ENCODE measurements at places on chromosomes 4 and X.

- DNase-seq, result no peak
Observed at GRCh38 chr4:142547974-142548373, 298.1 kb downstream of the INPP4B start.

- DNase-seq, result no peak
Observed at GRCh38 chr4:90996813-90997212, 869.6 kb downstream of the CCSER1 start.

DNA sequence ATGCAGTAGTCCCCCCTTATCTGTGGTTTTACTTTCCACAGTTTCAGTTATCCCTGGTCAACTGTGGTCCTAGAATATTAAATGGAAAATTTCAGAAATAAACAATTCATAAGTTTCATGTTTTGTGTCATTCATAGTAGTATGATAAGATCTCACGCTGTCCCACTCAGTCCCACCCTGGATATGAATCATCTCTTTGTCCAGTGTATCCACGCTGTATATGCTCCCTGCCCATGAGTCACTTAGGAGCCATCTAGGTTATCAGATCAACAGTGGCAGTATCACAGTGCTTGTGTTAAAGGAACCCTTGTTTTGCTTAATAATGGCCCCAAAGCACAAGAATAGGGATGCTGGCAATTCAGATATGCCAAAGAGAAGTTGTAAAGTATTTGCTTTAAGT lies 16.2 kb upstream of the SYTL4 start:
- no peak for DNase-seq

GRCh38 chrX:150118476-150118875 lies 180.2 kb upstream of the EOLA2 start:
- no peak for DNase-seq

GRCh38 chrX:48665991-48666390 lies 17.6 kb upstream of the WAS start:
- no peak for DNase-seq

- no peak for DNase-seq
Observed at GRCh38 chr4:166315721-166316467, 442.9 kb downstream of the TLL1 start.

- DNase-seq, result no peak
Observed at GRCh38 chrX:22313766-22314165, 41.1 kb downstream of the CBLL2 start.

DNA sequence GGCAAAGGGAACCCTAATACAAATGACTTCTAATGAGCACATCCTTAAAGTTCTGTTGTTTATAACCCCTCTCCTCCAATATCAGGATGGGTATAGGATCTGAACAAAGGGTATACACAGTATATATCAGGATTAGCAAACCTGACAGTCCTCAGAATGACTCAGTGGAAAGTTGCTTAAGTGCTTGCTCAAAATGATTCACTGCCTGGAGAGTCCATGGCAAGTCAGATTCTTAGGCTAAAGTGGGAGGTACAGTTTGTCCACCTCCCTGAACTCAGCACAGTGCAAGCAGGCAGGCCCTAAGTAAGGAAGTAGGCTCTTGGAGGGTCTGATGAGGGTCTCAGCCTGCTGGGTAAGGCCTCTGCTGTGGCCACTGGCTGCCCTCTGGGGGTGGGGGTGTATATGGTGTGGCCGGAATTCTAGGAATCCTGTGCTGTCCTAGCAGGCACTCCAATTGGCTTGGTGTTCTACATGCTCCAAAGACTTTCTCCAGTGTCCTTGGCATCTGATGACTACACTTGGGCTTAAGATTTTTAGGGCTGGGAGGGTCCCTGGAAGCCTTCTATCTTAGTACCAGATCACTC lies 54.3 kb downstream of the CHRDL1 start:
- DNase-seq, result no peak

GRCh38 chr4:93303440-93303839 lies 525.1 kb upstream of the ATOH1 start:
- DNase-seq, result no peak

GRCh38 chr4:15100994-15101695 lies 98.9 kb downstream of the CPEB2 start:
- no peak for DNase-seq

GRCh38 chr4:36549252-36549651 lies 267.8 kb downstream of the DTHD1 start:
- DNase-seq, result no peak

DNA sequence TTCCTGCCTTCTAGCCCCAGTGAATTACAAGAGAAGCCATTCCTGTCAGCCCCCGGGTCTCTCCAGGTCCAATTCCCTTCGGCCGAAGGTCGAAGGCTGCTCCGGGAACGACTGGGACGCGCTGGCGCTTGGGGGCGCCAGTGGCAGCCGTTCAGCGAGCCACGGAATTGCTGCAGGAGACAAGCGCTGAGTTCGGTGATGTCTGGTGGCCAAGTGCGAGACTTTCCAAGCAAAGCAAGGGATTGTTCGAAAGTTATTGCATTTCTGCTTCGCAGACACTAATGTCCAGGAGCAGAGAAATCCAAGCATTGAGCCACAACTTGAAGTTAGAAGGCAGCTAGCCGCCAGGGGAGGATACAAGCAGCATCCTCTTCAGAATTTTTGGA lies 1.1 kb upstream of the DKK2 start:
- peak; percentile 19 for DNase-seq

GRCh38 chr4:112185740-112186670 lies 40.8 kb downstream of the FAM241A start:
- DNase-seq, result no peak

GRCh38 chr4:62899646-62900364 lies 1509.4 kb downstream of the TECRL start:
- DNase-seq, result no peak

- DNase-seq, result no peak
Observed at GRCh38 chr4:187362937-187363857, 632.4 kb upstream of the ZFP42 start.

DNA sequence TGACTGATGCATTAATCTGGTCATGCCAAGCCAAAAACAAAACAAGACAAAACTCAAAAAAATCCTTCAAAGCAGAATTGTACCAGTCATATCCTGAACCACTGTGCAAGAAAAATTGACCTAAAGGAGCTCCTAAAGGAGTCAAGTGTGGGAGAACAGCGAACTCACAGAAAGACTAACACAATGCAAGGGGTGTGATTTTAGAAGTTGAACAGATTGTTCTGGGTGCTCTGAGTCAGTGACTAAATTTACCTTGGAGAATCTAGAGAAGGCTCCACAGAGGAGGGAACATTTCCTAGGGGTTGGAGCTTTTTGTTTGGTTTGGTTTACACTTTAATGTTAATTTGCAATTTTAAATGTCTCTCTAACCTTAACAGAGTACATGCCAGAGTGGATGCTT lies 48.9 kb upstream of the PHF8 start:
- DNase-seq, result no peak

DNA sequence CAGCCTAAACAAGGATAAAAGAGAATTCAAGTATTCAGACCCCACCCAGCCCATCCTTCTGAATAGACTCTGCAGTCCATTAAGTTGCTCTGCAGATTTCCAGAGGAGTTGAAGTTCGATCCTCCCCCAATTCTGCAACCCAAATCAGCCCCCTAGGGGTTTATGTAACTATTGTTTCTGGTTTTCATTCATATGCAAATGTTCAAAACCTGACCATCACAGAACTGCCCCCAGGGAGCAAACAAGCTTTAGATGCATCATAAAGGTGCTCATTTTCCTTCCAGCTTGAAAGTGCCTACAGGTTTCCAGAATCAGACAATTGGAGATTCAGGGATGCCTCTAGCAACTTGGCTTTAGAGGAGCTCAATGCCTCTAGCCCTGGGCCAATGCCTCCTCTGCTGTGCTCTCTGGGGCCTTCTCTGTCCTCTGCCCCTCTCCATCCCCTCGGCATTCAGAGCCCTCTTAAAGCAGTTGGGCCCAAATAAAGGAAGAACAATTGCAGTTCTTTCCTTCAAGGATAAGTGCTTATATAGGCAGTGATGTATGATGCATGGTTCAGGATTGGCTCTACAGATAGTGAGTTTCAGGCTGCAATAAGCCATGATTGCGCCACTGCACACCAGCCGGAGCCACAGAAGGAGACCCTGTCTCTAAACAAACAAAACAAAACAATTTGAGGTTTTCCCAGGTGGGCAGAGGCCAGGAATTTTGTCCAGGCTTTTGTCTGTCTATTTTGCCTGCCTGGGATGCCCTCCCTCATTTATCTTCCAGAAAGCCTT lies 23.5 kb upstream of the SPINK2 start:
- no peak for DNase-seq

GRCh38 chr4:138693526-138693925 lies 322.1 kb upstream of the NOCT start:
- DNase-seq, result no peak

- peak; percentile 27 for DNase-seq
Observed at GRCh38 chrX:20267931-20268701, 1.4 kb upstream of the RPS6KA3 start.

GRCh38 chr4:109303140-109303496 lies 660 bp upstream of the COL25A1 start:
- DNase-seq, result no peak

DNA sequence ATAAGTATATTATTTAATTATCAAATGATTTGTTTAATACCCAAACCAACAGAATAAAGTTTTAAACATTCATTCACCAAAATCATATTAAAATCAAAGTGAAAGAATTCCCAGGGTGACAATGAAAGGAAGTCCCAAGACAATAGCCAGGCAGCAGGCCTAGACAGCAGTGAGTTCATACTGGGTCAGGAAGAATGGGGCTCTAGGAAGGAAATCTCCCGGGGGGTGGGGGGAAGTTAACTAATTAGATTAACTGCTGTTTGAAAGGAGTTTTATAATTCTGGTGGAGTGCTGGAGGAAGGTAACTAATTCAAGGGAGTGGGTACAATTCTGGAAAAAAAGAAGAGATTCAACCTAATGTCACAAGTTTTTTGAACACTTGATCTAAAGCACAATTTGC lies 104.1 kb downstream of the ZAR1 start:
- no peak for DNase-seq

- DNase-seq, result peak; percentile 38
Observed at GRCh38 chrX:133415276-133416105, at the start of gene GPC4. TSS of gene GPC4 (minus strand) at chrX:133415489. CDS start at chrX:133414965, 524 bp downstream.

DNA sequence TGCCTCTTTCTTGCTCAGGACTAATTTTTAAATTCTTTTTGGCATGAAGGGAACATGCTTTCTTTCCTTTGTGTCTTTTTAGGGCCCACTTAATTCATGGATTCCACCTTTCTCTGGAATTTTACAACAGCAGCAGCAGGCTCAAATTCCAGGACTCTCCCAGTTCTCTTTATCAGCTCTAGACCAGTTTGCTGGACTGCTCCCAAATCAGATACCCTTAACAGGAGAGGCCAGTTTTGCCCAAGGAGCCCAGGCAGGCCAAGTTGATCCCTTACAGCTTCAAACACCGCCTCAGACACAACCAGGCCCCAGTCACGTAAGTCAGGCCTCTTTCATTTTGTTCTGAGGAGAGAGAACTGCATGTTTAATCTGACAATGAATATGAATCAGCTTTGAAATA lies 2.3 kb downstream of the ODAM start:
- no peak for DNase-seq

GRCh38 chr4:27775156-27775555 lies 914.5 kb downstream of the STIM2 start:
- DNase-seq, result peak; percentile 15

DNA sequence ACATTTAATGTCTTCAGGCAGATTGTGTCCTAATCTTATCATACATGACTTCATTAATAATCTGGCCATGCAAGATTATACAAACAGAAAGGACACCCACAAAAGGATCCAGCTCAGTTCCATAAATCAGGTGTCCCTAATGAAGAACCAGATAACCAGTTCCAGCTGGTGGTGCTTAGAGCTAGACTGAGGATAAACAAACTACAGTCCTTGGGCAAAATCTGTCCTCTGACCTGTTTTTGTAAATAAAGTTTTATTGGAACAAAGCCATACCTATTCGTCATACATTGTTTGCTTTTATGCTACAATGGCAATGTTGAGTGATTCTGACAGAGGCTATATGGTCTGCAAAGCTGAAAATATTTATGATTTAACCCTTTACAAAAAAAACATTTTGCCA lies 199.5 kb downstream of the MID1IP1 start:
- DNase-seq, result no peak

GRCh38 chrX:19987856-19988255 lies 3.0 kb downstream of the BCLAF3 start:
- no peak for DNase-seq

DNA sequence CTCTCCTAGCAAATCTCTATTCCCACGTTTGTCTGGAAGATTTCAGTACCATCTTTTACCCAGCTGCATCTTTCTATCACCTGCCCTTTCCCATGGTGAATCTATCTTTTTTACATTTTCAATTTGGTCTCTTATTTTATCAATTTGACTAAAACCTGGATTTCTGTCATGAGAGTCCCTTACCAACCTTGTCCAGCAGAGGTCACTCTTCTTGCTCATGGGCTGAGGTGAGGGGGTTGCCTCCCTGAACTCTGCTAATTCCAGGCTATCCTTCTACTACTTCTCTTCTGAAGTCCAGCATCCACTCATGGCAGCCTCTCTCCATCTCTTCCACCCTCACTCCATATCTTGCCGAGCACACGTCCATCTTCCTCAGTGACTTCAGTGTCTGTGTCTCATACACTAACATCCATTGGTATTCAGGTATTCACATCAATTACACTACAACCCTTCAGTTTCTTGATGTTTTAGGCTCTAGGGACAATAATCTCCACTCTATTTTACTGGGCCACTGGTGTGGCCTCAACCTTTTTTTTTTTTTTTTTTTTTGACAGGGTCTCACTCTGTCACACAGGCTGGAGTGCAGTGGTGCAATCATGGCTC lies 17.8 kb upstream of the ZNF827 start:
- DNase-seq, result peak; percentile 15

DNA sequence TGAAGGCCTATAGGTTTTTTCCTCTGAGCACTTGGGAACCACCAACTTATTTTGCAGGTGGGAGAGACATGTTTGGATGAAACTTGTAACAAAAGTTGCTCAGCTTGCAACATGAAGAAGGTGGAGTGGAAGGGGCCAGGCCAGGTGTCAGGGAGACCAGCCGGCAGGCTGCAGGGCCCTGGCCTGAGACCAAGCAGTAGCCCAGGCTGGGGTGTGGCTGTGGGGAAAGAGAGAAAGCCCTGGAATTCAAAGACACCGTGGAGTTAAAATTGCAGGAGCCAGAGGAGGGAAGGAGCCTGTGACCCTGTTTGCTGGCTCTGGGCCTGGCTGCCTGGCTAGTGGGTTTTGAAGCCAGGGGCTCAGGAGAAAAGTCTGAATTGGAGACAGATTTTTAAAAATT lies 43.4 kb downstream of the EFNB1 start:
- DNase-seq, result no peak
